ENCODE measurements at places on chromosomes 12 and 14. TPM values are rescaled to one million over a fixed set of nuclear protein-coding genes. Genes with fewer than 3 reads are reported as not detected.

Gene ZNF385A
- total RNA-seq, result 7.9 TPM

Gene CLEC4E
- total RNA-seq, result not detected

Gene RNASE2
- not detected for total RNA-seq

Gene A2ML1
- not detected for total RNA-seq

Gene RPL10L
- 16.0 TPM for total RNA-seq

Gene SLC4A8
- 0.64 TPM for total RNA-seq

Gene GUCY2C
- 87.4 TPM for total RNA-seq

Gene CMKLR1
- total RNA-seq, result 4.2 TPM

Gene EPYC
- not detected for total RNA-seq

Gene TCL1B
- not detected for total RNA-seq

Gene C12orf54
- total RNA-seq, result not detected

Gene SART3
- 71.0 TPM for total RNA-seq

Gene PTPRB
- total RNA-seq, result 22.9 TPM

Gene TSFM
- total RNA-seq, result 16.7 TPM

Gene REM2
- total RNA-seq, result 0.27 TPM

GRCh38 chr14:88748288-88748687, 44.5 kb downstream of the EML5 start:
- no peak for DNase-seq

DNA sequence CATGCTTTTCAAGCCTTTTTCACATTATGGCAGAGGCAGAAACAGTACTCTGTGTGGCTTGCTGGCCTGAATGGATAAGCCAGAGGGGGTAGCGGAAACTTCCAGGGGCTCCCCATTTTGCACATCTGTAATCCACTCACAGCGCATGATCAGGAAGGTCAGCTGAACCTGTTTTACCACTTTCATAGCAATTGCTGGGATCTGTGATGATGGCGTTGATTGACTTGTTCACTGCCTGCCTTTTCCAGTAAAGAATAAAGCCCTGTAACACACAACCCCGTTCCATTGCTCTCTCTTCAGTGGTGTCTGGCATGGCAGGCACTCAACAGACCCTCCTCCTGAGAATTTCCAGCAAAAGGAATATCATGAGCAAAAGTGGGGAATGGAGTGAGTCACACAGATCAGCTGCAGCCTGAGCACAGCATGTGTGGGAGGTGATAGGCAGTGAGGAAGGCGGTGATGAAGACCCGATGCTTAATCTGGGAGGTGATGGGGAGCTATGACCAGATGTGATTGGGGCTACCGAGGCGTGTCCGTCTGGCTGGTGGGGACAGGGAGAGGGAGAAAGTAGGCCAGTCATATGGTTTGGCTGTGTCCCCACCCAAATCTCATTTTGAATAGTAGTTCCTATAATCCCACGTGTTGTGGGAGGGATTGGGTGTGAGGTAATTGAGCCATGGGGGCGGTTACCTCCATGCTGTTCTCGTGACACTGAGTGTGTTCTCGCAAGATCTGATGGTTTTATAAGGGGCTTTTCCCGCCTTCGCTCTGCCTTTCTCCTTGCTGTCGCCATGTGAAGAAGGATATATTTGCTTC, 44.7 kb upstream of the CHST11 start:
- DNase-seq, result no peak

- DNase-seq, result no peak
Measured at GRCh38 chr12:112341046-112341825, 41.0 kb downstream of the HECTD4 start.

- no peak for DNase-seq
Measured at GRCh38 chr12:10088031-10088430, 10.8 kb downstream of the CLEC1A start.

GRCh38 chr12:130433834-130434233, 96.1 kb downstream of the PIWIL1 start:
- no peak for DNase-seq

DNA sequence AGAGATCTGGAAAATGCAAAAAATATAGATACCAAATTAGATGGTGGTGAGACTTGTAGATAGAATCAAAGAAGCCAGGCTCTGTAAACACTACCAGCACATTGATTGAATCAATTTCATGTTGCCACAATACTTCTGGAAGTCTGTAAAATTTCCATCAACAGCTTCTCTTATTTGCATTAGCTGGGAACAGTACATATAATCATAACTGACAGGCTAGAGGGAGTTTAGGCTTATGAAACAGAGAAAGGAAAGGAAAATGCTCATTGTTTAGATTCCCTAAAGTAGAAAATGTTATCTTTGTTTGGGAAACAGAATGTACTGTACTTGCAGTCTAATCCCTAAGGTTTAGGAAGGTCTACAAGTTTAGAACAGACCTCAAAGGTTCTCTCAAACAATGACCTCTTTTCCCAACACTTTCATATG, 335.2 kb downstream of the CEP128 start:
- DNase-seq, result no peak

DNA sequence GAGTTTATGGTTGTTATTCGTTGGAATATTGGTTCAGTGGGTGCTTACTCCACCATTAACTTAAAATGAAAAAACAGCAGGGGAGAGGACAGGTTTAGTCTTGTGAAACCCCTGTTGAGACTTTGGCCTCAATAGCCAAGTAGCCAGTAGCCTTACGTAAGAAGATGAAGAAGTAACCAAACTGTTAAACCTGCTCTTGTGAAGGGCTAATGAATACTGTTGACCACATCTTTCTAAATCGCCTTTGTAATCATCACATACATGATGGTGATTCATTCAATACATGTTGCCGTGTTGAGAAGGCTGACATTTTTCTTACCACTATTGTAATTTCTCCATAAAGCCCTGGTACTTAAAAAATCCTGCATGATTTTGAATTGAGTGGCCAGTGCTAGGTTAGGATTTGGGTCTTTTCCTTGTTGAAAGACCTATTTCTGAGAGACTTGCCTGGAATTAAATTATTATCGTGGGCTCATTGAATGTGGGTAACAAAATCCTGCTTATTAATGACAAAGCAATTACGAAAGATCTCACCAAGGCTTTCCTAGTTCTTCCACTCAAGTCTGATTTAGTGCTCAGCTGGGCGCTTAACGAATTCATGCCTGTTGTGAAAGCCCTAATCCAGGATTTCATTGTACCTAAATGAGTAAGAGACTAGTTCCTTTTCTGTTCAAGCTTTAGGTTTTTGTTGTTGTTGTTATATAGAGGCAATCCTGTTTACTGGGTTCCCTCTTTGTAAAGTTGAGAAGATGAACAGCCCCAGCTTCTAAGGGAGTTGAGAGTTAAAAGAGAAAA, 333.1 kb downstream of the FUT8 start:
- DNase-seq, result no peak

GRCh38 chr12:67667276-67668073, 18.9 kb downstream of the DYRK2 start:
- DNase-seq, result peak; percentile 48

DNA sequence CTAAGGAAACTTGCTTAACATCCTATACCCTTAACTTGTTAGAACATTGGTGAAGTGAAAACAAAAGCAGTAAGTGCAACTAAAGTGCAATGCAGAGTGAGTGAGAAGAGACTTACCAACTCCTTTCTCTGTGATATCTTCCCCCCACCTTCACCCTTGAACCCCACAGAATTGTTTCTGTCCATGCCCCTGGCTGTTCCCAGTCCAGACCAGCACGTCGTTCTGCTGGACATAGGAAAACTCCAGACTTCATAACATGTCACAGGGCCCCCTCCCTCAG, 91.9 kb downstream of the DAD1 start:
- DNase-seq, result no peak

DNA sequence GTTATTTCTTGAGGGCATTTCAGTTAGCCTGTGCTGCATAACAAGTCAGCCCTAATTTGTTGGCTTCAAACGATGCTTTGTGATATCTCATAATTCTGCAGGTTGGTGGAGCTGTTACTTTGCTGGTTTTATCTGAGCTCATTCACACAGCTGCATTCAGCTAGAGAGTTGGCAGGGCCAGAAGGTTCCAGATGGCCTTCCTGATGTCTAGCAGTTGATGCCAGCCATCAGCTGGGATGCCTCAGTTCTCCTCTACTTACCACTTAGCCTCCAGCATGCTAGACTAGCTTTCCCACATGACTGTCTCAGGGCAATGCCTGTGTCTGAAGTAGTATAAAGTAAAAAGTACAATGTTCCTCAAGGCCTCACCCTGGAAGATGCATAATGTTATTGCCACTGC, 130.6 kb downstream of the SLC35F4 start:
- DNase-seq, result no peak

GRCh38 chr12:46377678-46378077, 5.1 kb upstream of the SLC38A2 start:
- no peak for DNase-seq

DNA sequence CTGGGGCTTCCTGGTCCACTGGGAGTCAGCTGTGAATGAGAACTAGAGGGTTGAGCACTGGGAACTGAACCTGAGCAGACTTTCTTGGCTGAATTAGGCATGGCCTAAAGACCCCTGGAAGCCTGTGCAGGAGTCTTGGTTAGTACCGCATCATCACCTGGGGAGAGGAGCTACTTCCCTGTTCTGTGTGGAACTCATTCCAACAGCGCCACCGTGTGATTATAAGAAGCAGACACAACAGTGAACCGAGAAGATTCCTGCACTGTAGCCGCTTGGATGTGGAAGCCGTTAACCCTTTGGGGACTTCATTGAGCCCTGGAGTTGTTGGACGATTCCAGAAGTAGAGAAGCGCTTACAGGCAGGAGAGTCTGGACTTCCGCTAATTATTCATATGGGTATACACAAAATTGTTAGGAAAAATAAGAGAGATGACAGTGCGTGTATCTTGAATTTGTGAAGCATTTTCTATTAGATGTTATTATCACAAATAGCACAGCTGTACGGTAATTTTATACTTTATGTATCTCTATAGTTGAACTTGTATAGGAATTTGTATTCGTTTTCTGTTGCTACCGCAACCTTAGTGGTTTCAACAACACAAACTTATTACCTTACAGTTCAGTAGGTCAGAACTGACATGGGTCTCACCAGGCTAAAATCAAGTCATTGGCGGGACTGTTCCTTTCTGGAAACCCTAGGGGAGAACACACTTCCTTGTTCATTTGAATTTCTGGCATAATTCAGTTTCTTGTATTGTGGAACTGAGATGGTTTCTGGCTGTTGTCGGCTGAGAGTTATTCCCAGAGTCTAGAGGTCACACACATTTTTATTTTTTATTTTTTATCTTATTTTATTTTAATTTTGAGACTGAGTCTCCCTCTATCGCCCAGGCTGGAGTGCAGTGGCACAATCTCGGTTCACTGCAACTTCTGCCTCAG, 100.7 kb downstream of the C2CD5 start:
- DNase-seq, result peak; percentile 54

DNA sequence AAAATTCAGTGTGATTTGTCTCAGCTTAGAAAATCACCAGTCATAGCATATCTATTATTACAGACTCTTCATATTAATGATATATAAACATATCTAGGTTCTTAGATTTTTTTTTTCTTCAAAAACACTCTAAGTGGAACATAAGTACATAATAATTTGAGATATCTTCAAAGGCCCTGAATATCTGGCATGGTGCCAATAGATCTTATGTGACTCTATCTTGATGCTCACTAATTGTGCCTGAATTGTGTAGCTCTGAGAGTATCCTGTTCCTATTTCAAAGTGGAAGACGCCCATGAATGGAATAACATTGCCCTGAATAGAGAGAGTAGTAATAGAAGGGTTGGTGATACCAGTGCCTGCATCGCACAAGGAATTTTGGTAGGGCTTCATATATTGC, 1312.7 kb upstream of the USP15 start:
- no peak for DNase-seq

GRCh38 chr12:105451211-105451610, 120.7 kb downstream of the C12orf75 start:
- DNase-seq, result no peak

- DNase-seq, result no peak
Measured at GRCh38 chr14:97776890-97777558, 979.8 kb downstream of the VRK1 start.

DNA sequence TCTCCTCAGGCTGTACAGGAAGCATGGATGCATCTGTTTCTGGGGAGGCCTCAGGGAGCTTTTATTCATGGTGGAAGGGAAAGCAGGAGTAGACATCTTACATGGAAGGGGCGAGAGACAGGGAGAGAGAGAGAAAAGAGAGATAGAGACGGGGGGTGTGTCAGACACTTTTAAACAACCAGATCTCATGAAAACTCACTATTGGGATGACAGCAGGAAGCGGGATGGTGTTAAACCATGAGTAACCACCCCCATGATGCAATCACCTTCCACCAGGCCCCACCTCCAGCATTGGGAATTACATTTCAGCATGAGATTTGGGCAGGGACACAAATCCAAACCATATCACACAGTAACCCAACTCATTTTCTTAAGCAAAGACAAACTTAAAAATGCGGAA, 110.0 kb upstream of the EEA1 start:
- DNase-seq, result no peak

- DNase-seq, result no peak
Measured at GRCh38 chr12:49189731-49190716, 1.1 kb upstream of the TUBA1A start.

DNA sequence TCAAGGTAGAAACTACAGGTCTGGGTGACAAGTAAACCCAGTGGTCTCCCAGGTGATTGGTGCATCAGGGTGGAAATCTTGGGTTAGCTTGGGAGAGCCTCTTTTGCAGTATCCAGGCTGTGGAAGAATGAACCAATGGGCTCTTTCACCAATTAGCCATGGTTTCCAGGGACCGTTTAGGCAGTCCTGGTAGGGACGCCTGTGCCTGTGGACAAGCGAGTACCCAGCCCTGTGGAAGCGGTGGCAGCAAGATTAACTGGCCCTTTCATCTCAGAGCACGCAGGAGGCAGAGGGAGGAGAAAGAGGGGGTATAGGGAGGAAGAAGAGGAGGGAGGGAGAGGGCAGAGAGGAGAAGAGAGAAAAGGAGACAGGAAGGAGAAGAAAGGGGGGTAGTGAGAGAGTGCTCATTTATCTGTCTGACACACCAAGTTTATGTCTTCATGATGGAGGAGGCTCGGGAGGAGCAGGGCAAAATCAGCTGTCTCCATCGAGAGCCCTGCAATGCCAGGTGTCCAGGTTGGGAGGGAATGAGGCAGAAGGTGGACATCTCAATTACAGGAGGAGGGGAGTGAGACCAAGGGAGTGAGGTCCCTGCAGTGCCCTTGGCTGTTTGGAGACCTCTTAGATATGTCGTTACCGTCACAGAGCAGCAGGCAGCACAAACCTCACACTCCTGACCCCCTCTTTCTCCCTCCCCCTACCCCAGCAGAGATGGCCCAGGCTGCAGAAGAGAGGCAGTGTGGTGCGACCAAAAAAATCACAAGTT, 4.6 kb upstream of the ZDHHC22 start:
- no peak for DNase-seq

DNA sequence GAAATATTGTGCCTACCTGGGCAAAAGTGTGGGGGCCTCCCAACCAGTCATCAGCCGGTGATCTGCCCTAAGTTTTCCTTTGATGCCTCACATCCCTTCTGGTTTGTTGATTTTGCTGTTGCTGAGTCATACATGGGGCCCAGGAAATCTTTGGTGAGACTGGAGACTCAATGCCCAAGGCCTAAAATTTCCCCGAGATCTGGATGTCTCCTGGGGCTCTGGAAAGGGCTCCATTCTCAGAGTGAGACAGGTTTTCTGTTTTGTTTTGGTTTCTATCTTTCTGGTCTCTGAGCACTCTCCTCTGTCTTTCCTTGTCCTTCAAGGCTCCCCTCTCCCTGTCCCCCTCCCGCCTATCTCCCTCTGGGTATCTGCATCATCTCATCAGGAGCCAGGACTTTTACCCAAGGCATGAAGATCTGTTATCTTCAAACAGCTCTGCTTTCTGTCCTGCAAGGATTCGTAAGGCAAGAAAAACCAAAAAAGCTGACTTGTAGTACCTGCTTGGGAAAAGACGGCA, 152.8 kb upstream of the MAX start:
- DNase-seq, result no peak

All from transverse colon (tissue), 4 donors.